ENCODE measurements at places on chromosomes 6 and 20. TPM values are rescaled to one million over a fixed set of nuclear protein-coding genes. Genes with fewer than 3 reads are reported as not detected.

GRCh38 chr6:105882121-105882803 lies 203.9 kb upstream of the PRDM1 start:
- no peak for DNase-seq

The GSS gene
- total RNA-seq = 112 TPM

- no peak for DNase-seq
These were observed 24.5 kb downstream of the NDUFAF5 start for GRCh38 chr20:13809373-13809772.

DNA sequence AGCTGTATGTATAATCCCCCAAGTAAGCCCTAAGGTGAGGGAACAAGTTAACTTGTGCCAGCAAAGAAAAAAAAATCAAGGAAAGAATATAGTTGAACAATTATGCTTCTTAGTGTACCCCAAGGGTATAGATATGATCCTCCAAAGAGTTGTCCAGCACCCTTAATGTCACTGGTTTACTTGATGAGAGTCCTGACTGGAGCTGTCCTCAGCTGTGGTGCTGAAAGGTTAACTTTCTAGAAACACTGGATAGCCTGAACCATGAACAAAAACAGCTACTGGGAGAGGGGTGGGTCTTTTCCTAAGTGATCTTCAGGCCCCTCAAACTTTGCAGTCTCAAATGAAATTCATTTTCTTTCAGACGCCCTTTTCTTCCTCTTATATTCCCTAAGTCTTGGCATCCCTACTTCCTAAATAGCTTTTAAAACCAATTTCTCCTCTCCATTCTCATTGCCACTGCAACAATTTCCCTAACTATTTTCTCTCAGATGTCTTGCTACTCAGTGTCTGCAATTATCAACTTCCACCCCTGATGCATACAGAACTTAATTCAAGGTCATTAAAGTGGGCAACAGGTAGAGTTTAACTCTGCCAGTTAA lies 83.5 kb upstream of the PROKR2 start:
- DNase-seq = peak; percentile 50

The HLA-DPA1 gene
- total RNA-seq = 4.4 TPM

- DNase-seq = no peak
These were observed 42.6 kb upstream of the KHDRBS2 start for GRCh38 chr6:62328607-62329006.

GRCh38 chr6:161227004-161227960 lies 46.6 kb downstream of the AGPAT4 start:
- DNase-seq = no peak

DNA sequence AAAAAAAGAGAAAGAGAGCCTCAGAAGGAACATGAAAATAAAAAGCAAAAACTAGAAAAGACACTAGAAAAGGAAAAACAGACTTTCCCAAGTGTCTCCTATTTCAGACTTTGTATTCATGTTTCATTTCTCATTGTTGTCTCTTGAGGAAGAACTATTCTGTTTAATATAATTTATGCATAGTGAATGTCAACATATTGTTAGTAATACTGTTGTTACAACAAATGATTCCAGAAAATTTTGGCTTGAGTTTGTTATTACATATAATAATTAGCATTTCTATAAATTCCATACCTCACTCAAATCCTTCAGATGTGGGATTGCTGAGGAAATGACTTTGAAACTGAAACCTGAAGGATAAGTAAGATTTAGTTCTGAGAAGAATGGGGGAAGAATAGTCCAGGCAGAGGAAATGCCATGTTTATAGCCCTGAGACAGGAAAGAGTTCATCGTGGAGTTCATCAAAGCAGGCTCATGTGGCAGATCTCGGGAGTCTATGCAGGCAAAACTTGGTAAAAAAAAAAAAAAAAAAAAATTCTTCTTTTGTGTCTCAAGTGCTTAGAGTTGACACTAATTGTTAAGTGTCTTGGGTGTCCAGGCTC lies 53.1 kb upstream of the EIF2S2 start:
- DNase-seq = no peak

All from RPMI7951 (cell line).